ENCODE measurements at places on chromosomes 2 and 18.

GRCh38 chr18:13409026-13409425 lies 190.5 kb downstream of the LDLRAD4 start:
- no peak for DNase-seq

DNA sequence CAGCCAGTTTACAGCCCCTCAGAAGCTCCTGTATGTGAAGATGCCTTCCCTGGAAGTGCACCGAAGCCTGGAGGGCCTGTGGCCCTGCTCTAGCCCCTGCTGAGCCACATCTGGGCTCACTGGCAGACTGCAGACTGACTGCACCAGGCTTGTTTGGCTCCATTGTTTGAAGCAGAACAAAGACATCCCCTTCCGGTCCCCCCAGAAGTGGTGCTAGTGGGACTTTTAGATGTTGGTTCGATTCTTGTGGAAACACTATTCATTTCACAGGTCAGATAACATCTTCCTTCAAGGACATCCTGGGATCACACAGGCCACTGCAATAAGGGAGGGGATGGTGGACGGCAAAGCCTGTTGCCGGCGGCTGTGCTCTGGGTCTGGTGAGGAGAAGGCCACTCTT lies 57.8 kb upstream of the CBLN2 start:
- DNase-seq, result no peak

- no peak for DNase-seq
Observed at GRCh38 chr2:10591207-10591606, 98.6 kb downstream of the NOL10 start.

DNA sequence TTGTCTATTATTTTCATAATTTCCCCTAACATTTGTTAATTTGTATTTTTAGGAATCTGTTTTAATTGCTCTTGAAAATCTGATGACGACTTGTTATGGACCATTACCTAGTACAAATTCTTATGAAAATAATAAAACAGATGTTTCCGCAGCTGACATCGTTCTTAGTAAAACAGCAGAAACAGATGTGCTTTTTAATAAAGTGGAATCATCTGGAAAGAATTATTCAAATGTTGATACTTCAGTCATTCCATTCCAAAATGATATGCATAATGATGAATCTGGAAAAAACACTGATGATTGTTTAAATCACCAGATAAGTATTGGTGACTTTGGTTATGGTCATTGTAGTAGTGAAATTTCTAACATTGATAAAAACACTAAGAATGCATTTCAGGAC lies 69.9 kb downstream of the PMS1 start:
- DNase-seq, result no peak

- no peak for DNase-seq
Observed at GRCh38 chr18:24153397-24153796, 14.5 kb downstream of the CABYR start.

GRCh38 chr2:4357121-4357520 lies 653.7 kb downstream of the DCDC2C start:
- DNase-seq, result no peak

DNA sequence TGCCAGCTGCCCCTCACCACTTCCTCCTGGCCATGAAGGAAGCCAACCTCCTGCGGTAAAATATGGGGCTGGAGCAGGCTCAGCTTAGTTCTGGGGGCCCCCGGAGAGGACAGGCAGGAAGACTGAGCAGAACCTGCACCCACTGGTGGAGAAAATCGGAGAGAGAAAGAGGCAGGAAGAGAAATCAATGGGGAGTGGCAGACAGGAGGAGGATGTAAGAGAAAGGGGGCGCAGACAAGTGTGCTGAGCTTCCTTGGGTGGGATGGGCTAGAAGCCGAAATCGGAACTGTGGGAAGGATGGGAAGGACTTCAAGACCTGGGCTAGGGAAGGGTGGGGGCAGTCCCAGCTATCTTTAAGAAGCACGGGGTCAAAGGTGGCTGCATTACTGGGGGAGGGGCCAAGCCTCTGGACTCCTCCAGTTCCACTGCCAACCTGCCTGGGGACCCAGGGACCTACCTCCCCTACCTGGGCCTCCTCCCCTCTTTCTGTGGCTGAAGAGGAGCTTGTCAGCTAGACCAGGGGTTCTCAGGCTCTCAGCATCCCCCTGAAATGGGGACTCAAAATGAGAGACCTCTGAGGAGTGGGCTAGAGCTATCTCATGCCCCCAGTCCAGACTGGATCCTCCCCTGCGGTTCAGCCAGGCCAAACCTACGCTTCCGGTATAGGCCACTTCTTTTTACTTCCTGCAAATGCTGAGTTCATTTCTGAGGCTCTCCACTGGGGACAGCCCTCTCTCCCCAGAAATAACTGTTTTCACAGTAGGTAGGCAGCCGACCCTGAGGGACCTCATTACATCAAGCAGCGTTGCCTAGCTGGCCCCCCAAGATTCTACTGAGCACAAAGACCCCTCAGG lies 33.6 kb upstream of the B3GNT7 start:
- DNase-seq, result no peak

DNA sequence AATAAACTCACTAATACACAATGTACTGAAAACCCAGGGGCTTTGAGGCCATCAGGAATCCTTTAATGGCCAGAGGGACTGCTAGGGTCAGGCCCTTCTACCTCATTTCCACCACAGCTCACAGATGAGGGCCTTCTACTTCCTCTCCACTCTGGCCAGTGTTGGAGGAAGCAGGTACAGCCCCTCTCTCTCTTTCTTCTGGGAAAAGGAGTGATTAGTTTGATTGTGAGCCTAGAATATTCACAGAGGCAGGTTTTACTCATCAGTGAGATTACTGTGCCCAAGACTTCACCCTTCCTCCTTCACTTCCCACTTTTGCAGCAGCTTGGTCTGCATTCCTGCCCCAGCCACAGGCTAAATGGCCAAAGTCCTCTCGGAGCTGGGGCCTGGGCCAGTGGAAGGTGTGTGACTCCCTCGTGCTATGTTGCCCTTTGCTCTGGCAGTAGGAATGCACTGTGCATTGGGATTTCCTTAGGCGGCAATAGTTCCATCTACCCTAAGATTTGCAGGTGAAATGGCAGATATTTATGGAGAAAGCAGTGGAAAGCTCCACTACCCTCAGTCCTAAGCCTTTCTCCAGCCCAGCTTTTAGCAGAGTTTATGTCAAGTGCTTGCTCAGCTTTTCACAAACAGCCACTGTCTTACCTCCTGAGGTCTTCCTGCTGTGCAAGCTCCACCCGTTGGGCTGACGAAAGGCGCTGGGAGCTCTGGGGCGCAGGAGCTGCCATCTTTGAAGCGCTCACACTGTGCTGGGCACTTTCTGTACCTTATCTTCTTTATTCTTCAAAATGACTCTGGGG lies 36.2 kb upstream of the YES1 start:
- DNase-seq, result no peak

- DNase-seq, result no peak
Observed at GRCh38 chr2:105496271-105496670, 97.4 kb upstream of the FHL2 start.

- no peak for DNase-seq
Observed at GRCh38 chr2:148430101-148430500, 214.4 kb upstream of the EPC2 start.

DNA sequence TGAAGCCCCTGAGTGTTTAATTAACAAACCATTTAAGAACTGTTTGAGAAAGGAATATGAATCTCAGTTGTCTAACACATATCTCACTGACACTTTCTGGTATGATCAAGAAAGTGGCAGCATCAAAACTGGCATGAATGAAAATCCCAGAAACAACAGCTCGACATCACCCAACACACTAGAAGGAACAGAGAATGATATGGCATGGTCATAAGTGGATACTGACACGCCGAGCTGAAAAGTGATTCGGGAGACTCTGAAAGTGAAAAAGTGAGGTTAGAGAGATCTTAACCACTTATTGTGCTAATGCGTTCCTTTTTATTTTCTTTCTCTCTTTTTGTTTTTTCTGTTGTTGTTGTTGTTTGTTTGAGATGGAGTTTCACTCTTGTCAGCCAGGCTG lies 37.9 kb downstream of the MRPL35 start:
- no peak for DNase-seq

DNA sequence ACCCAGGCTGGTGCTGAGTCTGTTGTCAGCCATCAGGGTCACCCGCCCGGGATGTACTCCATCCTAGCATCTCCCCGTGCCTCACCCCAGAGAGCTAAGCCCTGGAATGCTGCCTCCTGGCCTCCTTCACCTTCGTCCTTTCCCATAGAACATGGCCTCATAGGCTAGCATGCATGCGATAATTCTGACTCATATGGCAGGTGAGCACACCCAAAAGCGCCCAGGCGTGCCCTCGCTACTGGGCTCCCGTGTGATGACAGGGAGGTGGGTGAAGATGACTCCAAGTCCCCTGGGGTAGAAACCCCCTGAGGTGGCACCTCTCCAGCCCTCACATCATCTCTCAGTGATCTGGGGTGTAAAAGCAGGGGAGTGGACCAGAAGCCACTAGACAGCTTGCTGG lies 7.3 kb downstream of the SPR start:
- no peak for DNase-seq

DNA sequence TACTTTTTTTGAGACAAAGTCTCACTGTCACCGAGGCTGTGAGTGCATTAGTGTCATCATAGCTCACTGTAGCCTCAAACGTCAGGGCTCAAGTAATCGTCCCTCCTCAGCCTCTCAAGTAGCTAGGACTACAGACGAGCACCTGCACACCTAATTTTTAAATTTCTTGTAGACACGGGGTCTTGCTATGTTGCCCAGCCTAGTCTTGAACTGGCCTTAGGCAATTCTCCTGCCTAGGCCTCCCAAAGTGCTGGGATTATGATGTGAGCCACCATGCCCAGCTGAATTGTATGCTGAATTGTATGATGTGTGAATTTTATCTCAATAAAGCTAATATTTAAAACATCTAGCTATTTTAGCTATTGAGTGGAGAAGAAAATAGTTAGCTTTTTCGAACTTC lies 18.9 kb downstream of the CAB39 start:
- no peak for DNase-seq

DNA sequence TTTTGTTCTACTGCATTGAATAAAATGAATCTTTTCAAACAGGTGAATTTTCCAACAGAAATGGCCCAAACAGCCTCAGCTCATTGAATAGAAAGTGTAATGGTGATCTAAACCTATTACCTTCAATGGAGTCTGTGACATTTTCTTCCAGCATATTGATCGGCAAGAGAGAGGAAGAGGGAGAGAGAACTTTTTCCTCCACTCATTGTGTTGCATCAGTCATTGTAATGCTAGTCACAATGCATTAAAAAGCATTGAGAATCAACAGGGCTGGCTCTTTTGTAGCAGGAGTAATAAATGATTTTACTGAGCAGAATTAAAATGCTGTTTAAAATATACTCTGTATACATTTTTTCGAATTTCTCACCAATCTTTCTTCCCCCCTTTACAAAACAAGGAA lies 1794.5 kb upstream of the CELF4 start:
- DNase-seq, result no peak

DNA sequence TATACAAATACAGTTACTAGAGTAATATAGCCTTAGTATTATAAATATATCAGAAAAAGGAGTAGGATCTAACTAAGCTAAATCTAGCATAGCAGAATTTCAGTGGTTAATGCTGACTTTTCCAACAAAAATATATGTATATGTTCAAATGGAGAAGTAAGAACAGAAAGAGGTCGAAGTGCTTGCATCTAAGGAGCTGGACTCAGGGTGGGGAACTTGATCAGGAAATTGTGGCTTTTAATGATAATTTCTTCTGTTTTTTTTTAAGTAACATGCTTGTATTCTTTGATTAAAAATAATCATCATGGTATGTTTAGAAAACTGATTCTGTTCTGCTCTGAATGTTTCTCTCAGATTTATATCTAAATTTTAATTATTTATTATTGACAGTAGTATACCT lies 327.1 kb downstream of the GALNT13 start:
- DNase-seq, result no peak

DNA sequence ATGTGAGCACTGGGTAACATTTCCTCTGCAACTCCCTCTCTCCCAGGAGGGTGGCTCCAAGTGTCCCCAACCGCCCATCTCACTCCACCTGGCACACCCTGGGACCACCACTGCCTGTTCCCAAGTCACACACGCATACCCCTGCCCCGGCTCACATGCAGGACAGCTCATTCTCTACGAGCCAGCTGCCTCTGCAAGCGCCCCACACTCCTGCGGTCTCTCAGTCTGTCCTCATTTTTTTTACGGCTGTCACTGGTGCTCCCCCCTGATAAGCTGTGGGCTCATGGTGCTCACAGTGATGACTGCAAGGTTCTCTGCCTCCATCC lies 30.8 kb downstream of the AFG3L2 start:
- no peak for DNase-seq

DNA sequence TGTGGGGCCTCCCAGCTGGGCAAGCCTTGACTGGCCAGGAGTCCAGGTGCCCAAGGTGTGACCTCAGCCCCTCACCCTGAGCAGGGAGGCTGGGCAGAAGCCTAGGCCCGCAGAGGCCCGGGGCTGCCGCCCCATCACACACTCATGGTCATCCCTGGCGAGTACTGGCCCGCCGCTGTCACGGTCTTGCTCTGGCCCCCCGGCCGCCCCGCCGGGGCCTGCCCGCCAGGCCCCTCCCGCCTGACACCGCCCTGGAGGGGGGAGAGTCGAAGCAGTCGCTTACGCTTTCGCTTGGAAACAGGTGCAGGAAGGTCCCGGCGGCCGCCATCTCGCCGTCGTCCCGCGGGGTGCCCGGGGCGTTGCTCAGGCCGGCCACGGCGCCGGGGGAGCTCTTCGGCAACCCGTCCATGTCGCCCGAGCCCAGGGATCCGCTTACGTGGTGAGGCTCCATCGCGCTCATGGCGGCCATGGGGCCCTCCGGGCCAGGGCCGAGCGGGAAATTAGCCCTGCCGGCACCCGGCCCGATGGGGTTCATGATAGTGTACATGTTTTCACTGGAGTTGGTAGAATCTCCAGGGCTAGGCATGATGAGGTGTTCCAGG lies 26.6 kb upstream of the ANKRD62 start:
- no peak for DNase-seq

Measured in activated T-cell treated with anti-CD3 and anti-CD28 coated beads for 1 hour (primary cell).